Right renal pelvis (tissue), 4 donors: ENCODE measurements at places on chromosomes 7 and 10. TPM values are rescaled to one million over a fixed set of nuclear protein-coding genes. Genes with fewer than 3 reads are reported as not detected.

GRCh38 chr10:131183546-131184045 is 127.9 kb downstream of the TCERG1L start:
- DNase-seq = no peak

DNA sequence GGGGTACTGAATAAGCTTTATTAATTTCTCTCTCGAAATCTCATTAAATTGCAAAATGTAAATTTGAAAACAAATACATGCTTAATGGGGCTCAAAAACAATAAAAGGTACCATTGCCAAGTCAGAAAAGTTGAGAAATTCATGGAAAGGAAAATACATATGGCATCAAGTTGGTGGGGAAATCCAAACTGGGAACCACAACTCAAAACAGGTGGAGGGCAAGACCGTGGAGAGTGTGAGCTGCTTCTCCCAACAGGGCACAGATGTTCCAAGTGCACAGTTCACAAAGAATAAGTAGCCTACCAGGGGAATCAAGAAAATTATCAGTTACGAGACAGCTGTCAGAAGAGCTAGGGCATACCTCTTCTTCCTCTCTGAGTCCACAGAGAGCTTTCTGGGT is 26.6 kb downstream of the MKX start:
- no peak for DNase-seq

DNA sequence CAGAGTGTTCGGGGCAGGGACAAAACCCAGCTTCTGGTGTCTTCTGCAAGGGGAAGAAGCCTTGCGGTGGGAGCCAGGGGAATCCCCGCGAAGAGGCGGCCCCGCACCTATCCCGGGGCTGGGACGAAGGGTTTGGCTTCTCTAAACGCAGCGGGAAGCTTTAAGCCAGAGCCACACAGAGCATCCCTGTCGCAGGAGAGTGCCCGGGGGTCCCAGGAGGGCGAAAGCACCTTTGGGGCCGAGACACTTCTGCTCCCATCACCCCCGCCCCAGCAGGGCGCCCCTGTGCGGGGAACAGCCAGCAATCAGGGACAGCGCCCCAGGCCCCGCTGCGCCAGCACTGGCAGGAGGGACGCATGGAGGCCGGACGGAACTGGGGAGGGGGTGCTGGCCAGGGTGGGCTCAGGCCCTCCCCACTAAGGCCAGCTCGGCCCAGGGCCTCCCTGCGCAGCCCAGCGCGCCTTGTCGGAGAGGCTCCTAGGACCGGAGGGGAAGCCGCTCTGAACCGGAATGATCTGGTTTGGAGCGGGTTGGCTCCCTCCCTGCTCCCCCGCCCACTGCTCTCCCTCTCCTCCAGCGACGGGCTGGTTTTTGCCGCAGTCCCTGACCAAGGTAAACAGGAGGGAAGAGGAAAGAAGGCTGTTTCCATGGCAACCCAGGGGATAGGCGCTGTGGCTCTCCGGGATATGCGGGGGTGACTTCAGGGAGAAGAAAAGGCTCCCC is 63.9 kb downstream of the TMEM209 start:
- peak; percentile 91 for DNase-seq

DNA sequence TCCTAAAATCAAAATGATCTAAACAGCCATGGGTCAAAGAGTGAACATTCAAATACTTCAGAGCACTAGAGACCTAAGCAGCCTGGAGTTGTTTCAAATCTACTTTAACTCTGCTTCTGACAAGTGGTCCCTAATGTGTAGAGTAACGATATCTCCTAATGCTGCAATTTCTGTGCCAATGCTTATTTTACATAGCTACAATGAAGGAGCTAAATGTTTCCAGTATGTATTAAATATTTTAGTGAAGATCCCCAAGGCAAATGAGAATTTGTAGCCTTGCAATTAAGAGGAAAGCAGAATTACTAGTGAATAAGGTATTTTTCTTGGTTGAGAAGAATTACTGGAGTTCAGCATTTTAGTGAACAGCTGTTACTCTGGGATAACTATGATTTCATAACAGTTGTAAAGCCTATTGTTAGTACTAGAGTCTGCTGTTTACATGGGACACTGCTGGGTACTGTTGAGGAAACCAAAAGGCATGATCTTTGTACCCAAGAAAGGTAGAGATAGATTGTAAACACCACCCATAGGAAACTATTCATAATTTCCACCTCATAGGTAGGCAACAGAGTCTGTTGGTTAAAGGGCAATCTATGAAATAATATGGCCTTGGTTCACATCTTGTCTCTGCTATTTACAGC is 271.9 kb downstream of the PLXDC2 start:
- DNase-seq = no peak

- DNase-seq = no peak
These were observed 20.2 kb downstream of the MRPL32 start for GRCh38 chr7:42952328-42952727.

GRCh38 chr10:114571316-114571999 is 86.6 kb downstream of the ABLIM1 start:
- DNase-seq = no peak

ITGA8 gene
- 48.5 TPM for polyA plus RNA-seq

PKD2L1 gene
- polyA plus RNA-seq = 0.31 TPM

SPDYE1 gene
- 0.97 TPM for polyA plus RNA-seq

CNTNAP2 gene
- polyA plus RNA-seq = 26.2 TPM
